ENCODE measurements at places on chromosomes 7 and 10.

GRCh38 chr7:133572843-133573242 lies 320.0 kb downstream of the EXOC4 start:
- no peak for DNase-seq

GRCh38 chr7:130853503-130854279 lies 119.7 kb upstream of the KLF14 start:
- DNase-seq, result no peak

- DNase-seq, result no peak
Observed at GRCh38 chr7:102115181-102115580, 171.5 kb upstream of the SH2B2 start.

DNA sequence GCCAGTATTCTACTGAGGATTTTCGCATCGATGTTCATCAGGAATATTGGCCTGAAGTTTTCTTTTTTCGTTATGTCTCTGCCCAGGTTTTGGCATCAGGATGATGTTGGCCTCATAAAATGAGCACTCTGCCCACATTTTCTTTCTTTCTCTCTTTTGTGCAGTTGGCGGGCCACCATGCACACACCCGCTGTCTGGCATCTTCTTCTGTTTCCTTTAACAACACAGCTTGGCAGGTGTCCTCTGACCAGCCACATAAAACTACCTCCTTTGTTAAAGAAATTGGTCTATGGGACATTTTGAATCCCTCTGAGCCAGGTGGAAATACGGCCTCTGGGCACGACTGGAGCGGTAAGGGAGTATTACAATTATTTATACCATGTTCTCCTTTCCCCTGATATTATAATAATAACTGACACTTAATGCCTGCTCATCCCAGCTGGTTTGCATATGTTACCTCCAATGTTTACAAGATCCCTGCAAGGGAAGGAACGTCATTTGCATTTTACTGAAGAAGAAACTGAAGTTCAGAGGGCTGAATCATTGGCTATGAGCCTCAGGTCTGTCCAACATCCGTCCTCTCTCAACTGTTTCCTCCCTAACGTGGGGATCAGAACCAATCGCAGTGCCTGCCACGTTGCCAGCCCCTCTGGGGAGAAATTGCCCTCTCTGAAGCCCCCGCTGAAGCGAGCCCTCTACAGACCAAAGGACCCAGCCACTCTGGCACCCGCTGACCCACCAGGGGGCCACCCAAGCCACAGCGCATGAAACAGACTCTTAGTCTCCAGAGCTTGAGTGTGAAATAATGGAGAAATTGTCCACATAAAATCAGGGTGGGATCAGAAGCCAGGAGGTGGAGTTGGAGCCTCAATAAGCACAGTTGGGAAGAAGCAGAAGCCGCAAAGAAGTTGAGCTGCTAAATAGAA lies 125.0 kb upstream of the FOXK1 start:
- DNase-seq, result no peak

DNA sequence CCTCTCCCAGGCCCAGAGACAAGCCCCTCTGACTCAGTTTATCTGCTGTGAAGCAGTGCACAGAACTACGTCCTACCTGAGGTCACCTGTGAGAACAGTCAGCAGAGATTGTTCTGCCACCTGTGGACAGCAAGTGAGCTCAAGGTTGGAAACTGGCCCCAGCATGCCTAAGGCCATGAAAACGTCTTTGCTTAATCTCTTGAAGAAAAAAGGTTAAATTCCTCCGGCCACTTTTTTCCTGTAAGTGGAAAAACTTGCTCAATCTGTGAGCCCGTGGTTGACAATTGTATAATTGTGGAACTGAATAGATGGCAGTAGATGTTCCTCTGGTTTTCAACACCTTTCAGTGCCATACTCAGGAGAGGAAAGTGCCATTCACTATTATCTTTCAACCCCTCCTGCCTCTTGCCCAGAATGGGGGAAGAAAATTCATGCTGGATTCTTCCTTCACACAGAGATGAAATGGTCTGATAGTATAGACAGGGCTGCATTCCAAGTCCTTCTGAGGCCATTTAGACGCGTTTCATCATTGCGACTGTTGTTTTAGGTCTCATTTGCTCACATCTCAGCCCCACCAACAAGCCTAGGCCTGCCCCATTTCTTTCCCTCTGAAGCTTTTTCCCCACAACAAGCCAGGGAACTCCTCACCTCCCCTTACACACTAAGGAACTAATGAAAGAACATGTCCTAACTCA lies 292.9 kb downstream of the FZD1 start:
- DNase-seq, result no peak

GRCh38 chr7:66627151-66627681 lies 1.5 kb upstream of the KCTD7 start:
- DNase-seq, result no peak

DNA sequence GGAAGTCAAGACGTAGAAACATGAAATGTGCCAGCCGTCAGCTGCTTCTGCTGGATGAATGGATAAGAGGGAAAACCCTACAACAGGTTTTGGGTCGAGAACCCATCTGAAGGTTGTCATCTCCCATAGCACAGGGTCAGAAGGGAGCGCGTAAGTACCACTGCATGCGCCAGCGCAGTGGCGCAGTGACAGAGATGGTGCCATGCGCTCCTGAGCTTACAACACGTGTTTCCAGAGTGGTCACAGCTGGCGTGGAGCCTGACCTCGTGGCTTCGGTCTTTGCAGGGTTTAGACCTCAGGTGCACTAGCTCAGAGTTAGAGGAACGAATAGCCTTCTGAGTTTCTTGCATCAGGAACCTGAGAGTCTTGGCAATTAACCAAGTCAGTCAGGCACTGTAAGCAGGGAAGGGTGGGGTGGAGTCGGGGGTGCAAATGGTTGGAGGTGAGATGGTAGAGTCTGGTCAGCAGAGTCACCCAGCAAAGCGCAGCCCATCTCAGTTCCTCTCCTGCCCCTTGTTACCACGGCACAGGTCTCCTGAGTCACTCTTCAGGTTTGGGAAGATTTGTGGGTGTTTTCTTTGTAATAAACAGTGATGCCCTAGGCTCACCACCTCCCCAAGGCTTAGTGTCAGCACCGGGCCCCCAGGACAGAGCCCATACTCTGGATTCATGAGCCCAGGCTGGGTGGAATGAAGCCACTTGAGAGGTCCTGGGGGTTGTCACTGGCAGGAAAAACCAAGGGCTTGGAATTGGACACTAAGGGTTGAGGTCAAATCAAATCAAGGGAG lies 84.1 kb upstream of the PPIF start:
- no peak for DNase-seq

GRCh38 chr10:93838278-93838677 lies 55.5 kb upstream of the SLC35G1 start:
- DNase-seq, result no peak

DNA sequence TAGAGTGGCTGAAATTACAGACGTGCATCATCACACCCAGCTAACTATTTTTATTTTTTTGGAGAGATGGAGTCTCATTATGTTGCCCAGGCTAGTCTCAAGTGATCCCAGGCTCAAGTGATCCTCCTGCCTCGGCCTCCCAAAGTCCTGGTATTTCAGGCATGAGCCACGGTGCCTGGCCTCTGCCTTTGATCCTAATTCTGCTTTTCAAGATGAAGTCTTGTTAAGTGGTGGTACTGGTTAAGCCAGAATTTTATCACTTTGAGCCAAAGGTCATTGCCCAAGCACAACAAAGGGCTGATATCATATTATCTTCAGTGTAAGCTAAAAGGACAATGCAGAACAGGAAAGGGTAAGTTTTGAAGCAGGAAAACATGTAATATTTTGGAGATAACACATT lies 64.2 kb downstream of the MYOF start:
- DNase-seq, result no peak

- no peak for DNase-seq
Observed at GRCh38 chr7:99958564-99959227, 17.1 kb downstream of the AZGP1 start.

GRCh38 chr7:19353180-19353579 lies 208.0 kb upstream of the FERD3L start:
- DNase-seq, result no peak

- no peak for DNase-seq
Observed at GRCh38 chr7:92297736-92298135, 52.0 kb downstream of the ANKIB1 start.

GRCh38 chr10:103145046-103145445 lies 48.0 kb downstream of the NT5C2 start:
- no peak for DNase-seq

DNA sequence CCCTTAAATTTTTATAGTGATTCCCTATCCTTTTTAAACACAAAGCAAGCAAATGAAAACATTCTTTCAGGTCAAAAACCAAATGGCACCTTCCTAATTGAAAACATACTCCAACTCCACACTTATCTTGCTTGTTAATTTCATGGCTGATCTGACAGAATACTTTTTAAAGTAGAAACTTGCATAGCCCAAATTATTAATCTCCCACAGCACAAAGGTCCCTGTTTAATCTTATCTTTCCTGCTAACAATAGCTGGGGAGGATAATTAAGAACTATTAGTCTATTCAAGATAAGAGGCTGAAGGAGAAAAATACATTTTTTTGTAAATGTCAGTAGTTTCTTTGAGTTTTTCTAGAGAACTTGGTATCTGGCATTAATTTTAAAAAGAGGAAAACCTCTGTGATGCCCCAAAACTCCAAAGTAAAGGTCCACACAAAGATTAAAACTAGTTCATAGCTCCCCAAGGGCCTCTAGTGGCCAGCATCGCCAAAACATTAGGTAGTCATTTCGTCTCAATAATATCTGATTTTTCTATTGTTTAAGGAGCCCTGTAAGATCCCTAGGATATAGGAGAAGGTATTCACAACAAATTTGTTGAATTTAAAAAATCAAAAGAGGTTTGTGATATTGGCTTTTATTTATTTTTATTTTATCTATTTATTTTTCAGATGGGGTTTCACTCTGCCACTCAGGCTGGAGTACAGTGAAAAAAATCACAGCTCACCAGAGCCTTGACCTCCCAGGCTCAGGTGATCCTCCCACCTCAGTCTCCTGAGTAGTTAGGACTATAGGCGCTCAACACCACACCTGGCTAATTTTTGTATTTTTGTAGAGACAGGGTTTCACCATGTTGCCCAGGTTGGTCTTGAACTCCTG lies 14.7 kb downstream of the CDNF start:
- no peak for DNase-seq

DNA sequence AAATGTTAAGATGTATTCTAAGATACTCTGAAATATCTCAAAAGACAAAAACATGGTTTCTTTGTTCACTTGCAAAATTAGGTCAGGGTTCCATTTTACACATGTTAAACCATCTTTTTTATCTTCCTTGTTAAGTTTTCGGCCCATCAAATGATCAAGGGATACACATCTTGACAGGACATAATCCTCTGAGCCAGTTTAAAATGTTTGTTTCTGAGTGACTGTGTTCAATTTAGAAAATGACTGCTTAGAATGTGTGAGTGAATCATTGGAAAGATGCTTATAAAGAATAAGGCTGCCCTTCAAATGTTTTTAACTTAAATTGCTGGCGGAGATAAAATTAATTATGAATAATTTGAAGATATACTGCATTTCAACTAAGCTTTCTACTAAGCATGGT lies 95.9 kb upstream of the SLC26A5 start:
- no peak for DNase-seq

- no peak for DNase-seq
Observed at GRCh38 chr10:128059266-128059981, 66.8 kb downstream of the MKI67 start.

GRCh38 chr10:18079665-18080295 lies 60.4 kb upstream of the CACNB2 start:
- DNase-seq, result no peak

- DNase-seq, result no peak
Observed at GRCh38 chr10:49318755-49319154, 19.8 kb downstream of the C10orf71 start.

GRCh38 chr7:99719996-99720769 lies 14.8 kb downstream of the CYP3A7 start:
- no peak for DNase-seq

GRCh38 chr7:71238581-71239295 lies 106.8 kb downstream of the GALNT17 start:
- no peak for DNase-seq

Data from omental fat pad (tissue), 4 donors.